ENCODE measurements at places on chromosomes 5 and 9. TPM values are rescaled to one million over a fixed set of nuclear protein-coding genes. Genes with fewer than 3 reads are reported as not detected.

MLANA gene
- total RNA-seq, result not detected

S1PR3 gene
- total RNA-seq, result 38.3 TPM

DMRTA1 gene
- total RNA-seq, result 1.6 TPM

FOXD4L3 gene
- 0.25 TPM for total RNA-seq

GRCh38 chr5:136249678-136250266, 56.8 kb upstream of the SMIM32 start:
- H3K27me3 ChIP-seq, result peaks cover 12% of the 10 kb centered on the region
- H3K4me1 ChIP-seq, result peaks cover 2% of the 10 kb centered on the region
- no peak overlapping the region for H3K27ac ChIP-seq

- H3K4me3 ChIP-seq, result no peak overlapping the region
- peaks cover 15% of the 10 kb centered on the region for H3K4me1 ChIP-seq
- no peaks in the 10 kb centered on the region for H3K27me3 ChIP-seq
- H3K36me3 ChIP-seq, result peaks cover 9% of the 10 kb centered on the region
Measured at GRCh38 chr9:16032799-16033198, 480.0 kb downstream of the CCDC171 start.

GRCh38 chr5:154325566-154325965, 120.2 kb upstream of the SAP30L start:
- DNase-seq, result no peak
- no peaks in the 10 kb centered on the region for H3K27me3 ChIP-seq
- peaks cover 4% of the 10 kb centered on the region for H3K4me1 ChIP-seq
- H3K36me3 ChIP-seq, result peaks cover 2% of the 10 kb centered on the region
- H3K27ac ChIP-seq, result no peak overlapping the region

DNA sequence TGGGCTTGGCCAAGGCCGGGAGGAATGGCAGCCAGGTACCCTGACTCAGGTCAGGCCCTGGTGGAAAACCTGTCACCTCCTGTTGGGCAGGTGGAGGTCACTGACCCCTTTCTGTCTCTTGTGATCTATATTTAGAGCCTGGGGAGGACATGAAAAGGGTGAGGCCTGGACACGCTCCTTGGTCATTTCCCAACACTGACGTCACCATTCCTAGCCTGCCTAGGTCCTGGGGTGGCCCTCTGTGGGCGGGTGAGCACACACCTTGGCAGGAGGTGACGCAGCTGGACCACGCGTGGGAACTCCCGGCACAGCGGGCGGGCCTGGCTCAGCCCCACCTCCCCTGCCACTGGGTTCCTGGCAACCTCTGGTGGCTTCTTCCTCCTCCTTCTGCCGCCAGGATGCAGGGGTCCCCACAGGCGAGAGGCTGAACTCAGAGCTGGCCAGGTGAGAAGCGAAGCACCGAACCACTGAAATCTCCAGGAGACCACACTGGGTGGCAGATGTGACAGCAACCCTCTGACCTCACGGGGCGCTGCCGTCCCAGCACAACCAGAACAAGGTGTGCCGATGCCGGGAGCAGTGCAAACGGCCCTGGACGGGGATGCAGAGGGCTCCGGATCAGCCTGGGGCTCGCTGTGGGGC, 6.4 kb upstream of the RALGDS start:
- H3K36me3 ChIP-seq, result peaks cover 1% of the 10 kb centered on the region
- H3K27me3 ChIP-seq, result no peaks in the 10 kb centered on the region
- H3K4me1 ChIP-seq, result peaks cover 16% of the 10 kb centered on the region
- H3K4me3 ChIP-seq, result no peak overlapping the region
- no peak for DNase-seq

GRCh38 chr5:75156585-75156984, 80.1 kb downstream of the ANKRD31 start:
- no peak overlapping the region for H3K4me3 ChIP-seq
- no peaks in the 10 kb centered on the region for H3K27me3 ChIP-seq
- DNase-seq, result no peak
- no peak overlapping the region for H3K27ac ChIP-seq

DNA sequence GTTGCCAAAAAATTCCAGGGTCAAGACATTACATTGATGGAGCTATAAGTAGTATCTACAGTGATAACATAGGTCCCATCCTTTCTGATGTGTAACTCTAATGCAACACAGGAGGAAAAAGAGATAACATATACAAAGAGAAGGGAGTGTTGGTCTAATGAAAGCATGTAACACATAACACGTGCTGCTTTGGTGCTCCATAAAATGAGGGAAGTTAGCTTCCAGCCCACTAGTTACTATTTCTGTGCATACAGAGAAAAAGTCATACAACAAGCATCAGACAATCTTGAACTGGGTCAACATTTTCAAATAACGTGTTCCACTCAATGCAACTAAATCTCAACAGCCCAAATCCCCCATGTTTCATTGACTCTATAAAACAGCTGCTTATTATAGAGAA, 11.7 kb downstream of the MLLT3 start:
- H3K27me3 ChIP-seq, result no peaks in the 10 kb centered on the region
- peaks cover 38% of the 10 kb centered on the region for H3K4me1 ChIP-seq
- H3K27ac ChIP-seq, result no peak overlapping the region
- H3K4me3 ChIP-seq, result no peak overlapping the region
- DNase-seq, result no peak
- no peaks in the 10 kb centered on the region for H3K36me3 ChIP-seq

- H3K27ac ChIP-seq, result no peak overlapping the region
- H3K4me3 ChIP-seq, result no peak overlapping the region
- H3K27me3 ChIP-seq, result peaks cover 10% of the 10 kb centered on the region
- DNase-seq, result no peak
Measured at GRCh38 chr9:19512103-19512832, 103.5 kb downstream of the ACER2 start.

GRCh38 chr5:60788863-60789513, 55.1 kb downstream of the ELOVL7 start:
- H3K27ac ChIP-seq, result no peak overlapping the region
- no peak overlapping the region for H3K4me3 ChIP-seq
- DNase-seq, result no peak
- no peaks in the 10 kb centered on the region for H3K27me3 ChIP-seq
- peaks cover 4% of the 10 kb centered on the region for H3K36me3 ChIP-seq

GRCh38 chr5:2690293-2690692, 61.2 kb downstream of the IRX2 start:
- no peak for DNase-seq
- H3K27ac ChIP-seq, result no peak overlapping the region
- peaks cover 28% of the 10 kb centered on the region for H3K27me3 ChIP-seq
- H3K4me1 ChIP-seq, result peaks cover 5% of the 10 kb centered on the region
- H3K4me3 ChIP-seq, result no peak overlapping the region
- H3K36me3 ChIP-seq, result no peaks in the 10 kb centered on the region
